ENCODE measurements at places on chromosomes 1 and 21.

GRCh38 chr1:164647211-164647610 lies 88.2 kb downstream of the PBX1 start:
- DNase-seq, result no peak

GRCh38 chr1:143717434-143717833 lies 254.4 kb downstream of the FAM72C start:
- DNase-seq, result no peak

DNA sequence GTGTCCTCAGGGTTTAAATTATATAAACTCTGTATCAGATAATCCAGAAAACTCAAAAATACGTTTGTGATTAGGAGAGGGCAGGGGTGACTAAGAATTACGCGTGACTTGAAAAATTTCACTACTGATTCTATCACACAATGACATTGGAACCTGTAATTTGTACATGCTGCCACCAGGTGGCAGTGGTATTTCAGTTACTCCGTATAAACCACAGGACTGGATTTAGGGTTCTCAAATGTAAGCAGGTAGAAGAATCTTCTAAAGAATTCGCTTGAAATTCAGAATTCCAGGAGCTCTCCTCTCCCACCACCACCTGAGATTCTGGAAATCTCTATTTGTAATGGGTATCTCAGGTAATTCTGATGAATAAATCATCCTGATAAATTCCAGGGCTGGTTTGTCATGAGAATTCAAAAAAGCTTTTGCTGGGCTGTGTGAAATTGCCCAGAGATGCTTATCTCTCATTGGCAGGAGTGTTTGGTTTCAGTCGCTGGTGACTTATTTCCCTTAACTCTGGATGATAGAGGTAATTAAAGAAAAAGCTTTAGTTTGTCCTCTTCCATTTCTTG lies 1.7 kb upstream of the KRTAP7-1 start:
- no peak for DNase-seq

DNA sequence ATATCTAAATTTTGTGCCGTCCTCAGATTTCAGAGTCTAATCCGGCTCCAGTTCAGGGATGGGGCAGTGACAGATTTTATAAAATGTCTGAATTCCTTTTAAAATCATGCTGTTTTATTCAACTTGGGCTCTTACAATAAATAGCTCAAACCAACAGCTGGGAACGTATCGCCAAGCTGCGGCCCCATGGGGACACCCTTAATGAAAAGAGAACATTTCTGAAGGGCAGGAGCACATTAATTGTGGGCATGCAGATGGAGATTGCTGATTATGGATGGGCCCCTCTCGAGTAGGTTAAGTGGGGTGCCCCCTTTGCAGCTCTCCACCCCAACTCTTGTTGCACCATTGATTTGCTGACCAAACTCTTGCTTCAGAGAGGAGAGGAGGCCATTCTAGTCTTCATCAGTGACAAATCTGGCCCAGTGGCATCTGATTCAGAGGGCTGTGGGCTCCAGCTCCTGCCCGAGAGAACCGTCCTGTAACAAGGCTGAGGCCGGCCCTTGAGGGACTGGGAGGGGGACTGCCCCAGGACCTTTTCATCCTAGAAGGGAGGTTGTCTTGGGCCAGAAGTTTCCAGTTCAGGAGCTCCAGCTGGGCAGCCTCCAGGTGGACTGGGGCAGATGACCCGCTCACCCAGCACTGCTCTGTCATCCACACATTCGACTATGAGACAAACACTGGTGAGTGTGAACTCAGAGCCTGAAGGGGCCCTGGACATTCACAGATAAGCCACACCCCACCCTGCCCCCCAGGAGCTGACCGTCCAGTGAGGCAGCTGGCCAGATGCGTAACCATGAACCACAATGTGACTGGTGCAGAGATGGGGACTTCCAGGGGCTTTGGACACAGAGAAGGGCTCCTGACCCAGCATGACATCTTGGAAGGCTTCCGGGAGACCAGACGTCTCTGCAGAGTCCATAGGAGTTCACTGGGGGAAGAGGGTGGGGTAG lies 55.1 kb upstream of the TMEM51 start:
- no peak for DNase-seq

DNA sequence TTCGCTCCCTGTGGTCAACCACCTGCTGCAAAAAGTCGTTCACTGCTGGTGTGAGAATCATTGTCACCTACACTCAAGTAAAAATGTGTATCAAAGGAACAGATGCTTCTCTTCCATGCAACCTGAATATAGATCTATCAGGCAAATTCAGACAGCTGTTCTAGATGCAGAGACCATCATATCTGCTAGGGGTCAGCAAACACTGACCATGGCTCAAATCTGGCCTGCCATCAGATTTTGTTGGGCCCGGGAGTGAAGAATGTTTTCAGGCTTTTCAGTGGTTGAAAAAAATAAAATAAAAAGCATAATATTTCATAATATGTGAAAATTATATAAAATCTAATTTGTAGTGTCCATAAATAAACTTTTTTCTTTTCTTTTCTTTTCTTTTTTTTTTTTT lies 199.6 kb downstream of the RGS7 start:
- DNase-seq, result no peak

DNA sequence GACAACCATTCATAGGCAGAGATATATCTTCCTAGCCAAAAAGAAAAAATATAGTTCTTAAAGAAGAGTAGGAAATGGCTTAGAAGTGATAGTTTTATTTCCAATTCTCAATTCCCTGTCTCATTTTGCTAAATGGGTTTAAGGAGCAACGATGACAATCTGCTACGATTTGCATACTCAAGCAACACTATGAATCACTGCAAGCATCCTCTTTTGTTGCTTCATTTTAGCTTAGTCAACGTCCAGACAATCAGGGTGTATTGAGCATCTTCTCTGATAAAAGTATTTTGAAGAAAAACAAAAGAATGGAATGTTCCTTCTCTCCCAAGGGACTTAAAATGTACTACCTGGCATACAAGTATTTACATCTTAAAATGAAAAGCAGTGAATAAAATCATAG lies 80.6 kb downstream of the RGS7 start:
- DNase-seq, result no peak

DNA sequence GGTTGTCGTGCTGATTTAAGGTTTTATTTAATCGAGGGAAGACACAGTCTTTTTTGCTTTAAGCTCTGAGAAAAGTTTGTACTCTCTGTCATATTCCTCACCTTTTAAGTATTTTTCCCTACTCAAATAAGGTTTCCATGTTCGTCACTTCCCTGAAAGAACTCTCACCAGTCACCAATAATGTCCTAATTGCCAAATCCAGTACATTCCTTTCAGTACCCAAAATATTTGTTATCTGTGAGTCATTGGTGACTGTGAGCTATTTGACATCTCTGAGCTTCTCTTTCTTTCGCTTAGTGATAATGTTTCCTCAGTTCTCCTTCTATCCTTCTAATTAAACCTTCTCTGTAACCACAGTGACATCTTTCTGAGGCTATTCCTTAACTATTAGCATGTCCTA lies 874.2 kb upstream of the ADGRL2 start:
- no peak for DNase-seq

DNA sequence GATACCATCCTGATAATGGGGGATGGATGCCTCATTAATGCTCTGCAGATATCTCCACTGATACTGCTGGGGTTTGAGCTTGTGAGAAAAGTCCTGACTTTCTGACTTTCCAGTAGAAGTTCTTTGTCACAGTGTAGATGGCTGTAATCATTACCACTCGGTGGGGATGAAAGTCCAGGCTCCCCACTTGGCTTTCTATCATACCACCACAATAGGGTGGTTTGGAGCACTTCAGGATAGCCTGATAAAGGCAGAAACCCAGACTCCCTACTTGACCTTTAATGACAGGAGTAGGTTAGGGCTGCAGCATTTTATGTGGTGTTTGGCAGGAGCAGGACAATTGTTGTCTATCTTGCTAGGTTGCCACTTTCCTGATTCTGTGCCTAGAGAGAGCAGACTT lies 294.1 kb downstream of the BRINP3 start:
- DNase-seq, result no peak

- DNase-seq, result no peak
These were observed 62.8 kb downstream of the PKN2 start for GRCh38 chr1:88746916-88747315.

DNA sequence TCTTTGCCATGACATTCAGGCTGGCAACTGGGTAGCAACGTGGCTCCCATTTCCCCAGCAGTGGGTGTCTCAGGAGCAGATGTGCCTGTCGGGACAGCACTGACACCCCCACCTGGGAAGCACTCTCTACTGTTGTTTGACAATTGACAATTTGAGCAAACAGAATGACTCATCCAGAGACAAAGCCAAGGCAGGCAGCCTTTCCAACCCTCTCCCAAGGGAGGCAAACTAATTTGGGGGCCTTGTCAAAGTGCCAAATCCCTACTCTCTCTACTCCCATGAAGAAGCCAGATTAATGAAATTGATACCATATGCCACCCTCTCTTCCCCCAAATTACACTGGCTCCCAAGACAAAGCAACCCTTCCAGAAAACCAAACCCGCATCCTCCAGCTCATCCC lies 65.6 kb downstream of the GRIK3 start:
- peak; percentile 98 for DNase-seq

DNA sequence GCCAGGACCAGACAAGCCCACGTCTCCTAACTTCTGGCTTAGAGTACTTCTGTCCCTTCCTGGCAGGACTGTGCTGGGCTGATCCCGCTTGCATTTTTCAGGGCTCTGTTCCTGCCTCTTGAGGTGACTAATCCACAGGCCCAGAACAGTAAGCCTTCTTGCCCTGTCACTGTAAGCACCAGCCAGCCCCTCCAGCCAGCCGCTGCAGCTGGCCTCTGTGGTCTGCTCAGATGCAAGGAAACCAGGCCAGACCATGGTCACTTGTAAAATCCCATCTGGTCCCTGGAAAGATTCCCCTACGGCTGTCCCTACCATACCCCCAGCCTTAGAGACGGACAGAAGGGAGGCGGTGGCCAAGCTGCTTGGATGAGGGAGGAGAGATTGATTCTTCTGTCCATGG lies 74.2 kb downstream of the KIRREL1 start:
- DNase-seq, result no peak
